ENCODE measurements at places on chromosomes 7 and 10. TPM values are rescaled to one million over a fixed set of nuclear protein-coding genes. Genes with fewer than 3 reads are reported as not detected.

The COL17A1 gene
- 2.8 TPM for total RNA-seq

The GRID2IP gene
- total RNA-seq = 0.13 TPM

The FAM25G gene
- total RNA-seq = not detected

The MARCHF5 gene
- total RNA-seq = 25.8 TPM

The ELN gene
- total RNA-seq = 46.8 TPM

The NPSR1 gene
- total RNA-seq = not detected

The TAS2R40 gene
- not detected for total RNA-seq

The AS3MT gene
- 9.8 TPM for total RNA-seq

The CPSF4 gene
- total RNA-seq = 32.4 TPM

The LOXL4 gene
- total RNA-seq = 15.4 TPM

The FANK1 gene
- 17.2 TPM for total RNA-seq

The CCDC136 gene
- total RNA-seq = 4.5 TPM

The STAG3 gene
- total RNA-seq = 0.34 TPM

The AKR1C3 gene
- 62.2 TPM for total RNA-seq

The LIPF gene
- total RNA-seq = not detected

The SHOC2 gene
- 62.2 TPM for total RNA-seq

The OR2A1 gene
- 0.33 TPM for total RNA-seq

The CYP3A5 gene
- total RNA-seq = 0.78 TPM

The SLC26A3 gene
- total RNA-seq = 0.45 TPM

The MINPP1 gene
- total RNA-seq = 22.1 TPM

The EPHA1 gene
- total RNA-seq = 15.7 TPM

The CPVL gene
- 133 TPM for total RNA-seq
